ENCODE measurements at places on chromosomes 2 and 18.

- no peak for DNase-seq
Measured at GRCh38 chr2:206890179-206890578, 49.1 kb upstream of the CPO start.

DNA sequence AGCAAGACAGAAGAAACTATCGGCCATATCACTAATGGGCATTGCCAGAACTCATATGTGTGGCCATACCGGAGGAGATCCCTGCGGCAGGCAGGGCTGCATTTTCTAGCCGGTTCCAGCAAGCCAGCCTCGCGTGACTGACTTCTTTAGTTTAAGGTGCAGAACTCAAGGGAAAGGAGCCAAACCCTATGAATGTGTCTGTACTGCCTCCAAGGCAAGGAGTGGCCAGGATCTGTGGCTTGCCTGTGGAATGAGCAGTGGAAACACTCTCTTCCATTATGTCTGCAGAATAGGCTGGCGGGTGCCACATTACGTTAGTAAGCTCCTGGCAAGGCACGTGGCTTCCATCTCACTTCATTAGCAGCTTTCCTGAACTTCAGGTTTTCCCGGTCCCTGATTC is 137.6 kb downstream of the ATL2 start:
- DNase-seq, result no peak

DNA sequence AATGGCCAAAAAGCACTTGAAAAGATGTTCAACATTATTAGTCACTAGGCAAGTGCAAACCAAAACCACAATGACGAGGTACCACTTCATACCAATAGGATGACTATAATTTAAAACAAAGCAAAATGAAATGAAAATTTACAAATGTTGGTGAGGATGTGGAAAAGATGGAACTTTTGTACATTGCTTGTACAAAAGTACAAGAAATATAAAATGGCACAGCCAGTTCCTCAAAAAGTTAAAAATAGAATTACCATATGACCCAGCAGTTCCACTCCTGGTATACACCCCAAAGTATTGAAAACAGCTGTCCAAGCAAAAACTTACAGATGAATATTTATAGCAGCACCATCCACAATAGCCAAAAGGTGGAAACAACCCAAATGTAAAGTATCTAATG is 107.8 kb upstream of the XPO1 start:
- DNase-seq, result no peak

DNA sequence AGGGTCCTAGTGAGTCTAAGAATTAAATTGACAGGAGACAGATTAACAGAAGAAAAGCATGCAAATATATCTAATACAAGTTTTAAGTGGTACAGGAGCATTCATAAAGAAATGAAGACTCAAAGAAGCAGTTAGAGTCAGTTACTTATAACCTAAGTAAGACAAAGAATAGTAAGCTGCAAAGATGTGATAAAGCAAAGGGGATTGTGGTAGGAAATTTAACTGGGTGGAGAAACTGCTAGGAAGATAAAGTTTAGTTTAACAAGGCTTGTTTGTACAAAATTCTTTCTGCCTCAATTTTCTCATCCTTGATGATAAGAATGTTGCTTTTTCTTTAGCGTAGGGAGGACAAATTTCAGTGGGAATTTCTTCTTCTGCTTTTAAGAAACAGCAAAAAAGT is 35.5 kb upstream of the ST6GAL2 start:
- DNase-seq, result no peak

- DNase-seq, result no peak
Measured at GRCh38 chr2:74078466-74078865, 69.2 kb downstream of the BOLA3 start.

- no peak for DNase-seq
Measured at GRCh38 chr2:162926501-162926900, 87.9 kb upstream of the KCNH7 start.

DNA sequence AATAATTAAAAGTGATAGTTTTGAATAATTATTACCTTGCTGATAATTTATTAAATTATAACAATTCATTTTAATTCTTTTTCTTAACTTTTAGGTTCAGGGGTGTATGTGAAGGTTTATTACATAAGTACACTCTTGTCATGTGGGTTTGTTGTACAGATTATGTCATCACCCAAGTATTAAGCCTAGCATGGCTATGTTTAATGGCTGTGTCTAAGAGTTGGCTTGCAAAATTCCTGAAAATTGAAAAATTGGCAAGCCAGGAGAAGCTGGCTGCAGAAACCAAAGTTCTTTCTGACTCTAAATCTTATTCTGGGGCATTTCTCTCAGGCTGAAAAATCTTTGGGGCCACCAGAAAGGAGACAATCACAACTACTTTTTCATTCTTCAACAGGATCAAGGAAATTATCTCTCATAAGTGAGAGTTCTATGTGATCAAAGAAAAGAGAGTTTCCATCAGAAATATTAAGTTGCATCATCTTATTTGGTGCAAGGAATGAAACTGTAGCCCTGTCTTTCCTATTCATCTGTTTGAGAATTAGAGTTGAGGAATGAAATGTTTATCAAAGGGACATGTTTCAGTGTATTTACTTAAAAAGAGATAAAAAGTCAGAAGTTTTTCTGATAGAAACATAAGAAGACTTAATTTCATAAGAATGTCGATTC is 412.1 kb upstream of the CDH2 start:
- DNase-seq, result no peak

GRCh38 chr2:234368861-234369261 is 128.0 kb downstream of the ARL4C start:
- DNase-seq, result no peak

- no peak for DNase-seq
Measured at GRCh38 chr18:7615840-7616239, 48.7 kb downstream of the PTPRM start.

DNA sequence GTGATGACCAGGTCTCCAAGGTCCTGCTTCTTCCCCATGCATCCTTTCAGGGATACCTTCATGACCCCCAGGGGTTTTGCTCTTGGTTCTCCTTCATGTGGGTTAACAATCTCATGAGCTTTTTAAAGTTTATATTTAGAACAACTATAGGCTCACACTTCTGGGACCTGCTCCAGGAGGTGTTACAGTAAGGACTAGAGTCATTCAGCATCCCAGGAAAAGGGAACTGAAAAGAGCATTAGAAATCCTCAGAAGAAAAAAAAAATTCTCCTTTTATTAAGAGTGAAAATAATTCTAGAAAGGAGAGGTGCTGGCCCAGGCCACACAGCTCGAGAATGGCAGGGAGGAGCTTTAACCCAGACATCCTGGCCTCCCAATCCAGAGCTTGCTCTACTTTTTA is 66.5 kb downstream of the SETBP1 start:
- no peak for DNase-seq

DNA sequence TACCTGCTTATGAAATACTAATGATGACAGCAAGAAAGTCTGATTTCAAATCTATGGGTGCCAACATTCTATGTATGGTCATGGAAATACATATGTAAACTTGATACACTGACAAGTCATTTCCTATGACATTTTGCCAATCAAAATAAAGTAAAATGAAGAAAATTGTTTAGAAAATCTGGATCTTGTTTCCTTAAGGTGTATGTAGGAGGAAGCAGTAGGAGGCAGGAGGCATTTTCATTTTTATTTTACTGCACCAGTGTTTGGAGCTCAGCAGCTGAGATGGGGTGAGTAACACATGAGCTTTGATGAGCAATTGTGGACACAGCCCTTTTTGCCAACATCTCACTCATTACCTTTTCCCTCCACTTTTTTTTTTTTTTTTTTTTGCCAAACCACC is 167.0 kb downstream of the AFF3 start:
- no peak for DNase-seq

DNA sequence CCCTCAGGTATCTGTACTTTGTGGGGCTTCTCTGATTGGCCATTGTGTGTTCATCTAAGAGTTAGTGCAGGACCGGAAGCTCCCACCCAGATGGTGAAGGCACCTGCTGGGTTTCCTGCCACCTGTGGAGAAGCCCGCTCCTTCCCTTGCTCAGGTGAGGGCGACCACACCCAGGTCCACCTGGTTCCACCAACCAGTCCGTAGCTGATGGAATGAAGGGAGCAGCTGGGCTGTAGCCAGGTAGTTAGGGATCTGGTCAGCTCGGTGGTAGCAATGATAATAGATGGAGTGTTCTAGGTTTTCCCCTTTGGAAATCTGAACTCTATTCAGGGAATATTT is 16.0 kb downstream of the SH3BP4 start:
- DNase-seq, result no peak

- DNase-seq, result no peak
Measured at GRCh38 chr2:67936969-67937368, 125.8 kb downstream of the C1D start.

GRCh38 chr2:124534028-124534427 is 508.9 kb downstream of the CNTNAP5 start:
- no peak for DNase-seq

- no peak for DNase-seq
Measured at GRCh38 chr2:56449002-56449431, 265.2 kb downstream of the CCDC85A start.

DNA sequence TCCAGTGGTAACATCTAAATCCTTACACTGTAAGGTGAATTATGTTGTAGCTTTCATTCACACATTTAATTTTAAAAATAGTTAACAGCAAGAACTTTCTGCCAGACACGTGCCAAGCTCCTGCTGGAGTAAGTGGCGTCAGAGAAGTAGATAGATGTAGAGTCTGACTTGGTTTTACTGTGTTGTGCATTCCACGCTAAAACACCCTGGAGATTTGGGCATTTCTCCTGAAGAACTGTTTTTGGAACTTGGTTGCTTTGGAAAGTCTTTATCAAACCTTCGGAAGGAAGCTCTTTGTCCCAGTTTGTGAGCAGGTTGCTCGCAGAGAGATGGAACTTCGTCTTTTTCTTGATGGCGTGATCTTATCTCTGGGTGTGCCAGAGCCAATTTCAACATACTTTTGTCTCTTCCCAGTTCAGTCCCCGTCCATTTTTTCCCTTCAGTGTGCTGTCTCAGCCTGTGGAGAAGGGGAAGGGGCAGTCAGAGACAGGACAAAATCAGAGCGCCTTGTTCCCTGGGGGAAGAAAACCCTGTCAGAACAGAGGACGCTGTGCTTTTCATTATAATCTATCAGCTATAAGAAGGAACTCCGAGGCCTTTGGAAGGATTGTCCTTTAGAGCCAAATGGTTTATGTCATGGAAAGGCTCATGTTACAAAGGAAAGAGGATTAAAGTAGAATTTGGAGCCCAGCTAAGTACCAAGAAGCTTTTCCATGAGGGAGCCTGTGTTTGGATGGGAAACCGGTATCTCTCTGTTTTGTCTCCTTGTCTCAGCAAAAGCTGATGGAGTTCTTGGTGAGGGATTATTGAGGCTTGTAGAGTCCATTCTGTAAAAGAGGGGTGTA is 18.9 kb downstream of the GRHL1 start:
- no peak for DNase-seq

DNA sequence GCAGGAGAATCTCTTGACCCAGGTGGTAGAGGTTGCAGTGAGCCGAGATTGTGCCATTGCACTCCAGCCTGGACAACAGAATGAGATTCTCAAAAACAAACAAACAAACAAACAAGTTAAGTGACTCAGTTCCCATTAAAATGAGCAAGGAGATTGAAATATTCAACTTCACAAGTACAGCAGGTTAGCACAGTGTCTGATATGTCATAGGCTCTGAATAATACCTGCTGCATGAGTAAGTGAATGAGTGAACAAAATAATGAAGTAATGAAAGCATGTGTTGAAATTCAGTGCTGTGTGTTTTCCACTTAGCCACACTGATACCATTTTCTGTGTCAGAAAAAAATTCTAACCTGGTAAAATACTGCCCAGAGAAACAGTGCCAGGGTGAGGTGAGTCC is 41.9 kb upstream of the SETBP1 start:
- no peak for DNase-seq

GRCh38 chr18:76566987-76567386 is 71.9 kb upstream of the ZNF516 start:
- DNase-seq, result no peak

All from cortex of kidney (tissue), 1 donor.